ENCODE measurements at places on chromosomes 12 and 14.
A peak's percentile ranks its signal among the peaks of the same experiment; 100 is the strongest.

DNA sequence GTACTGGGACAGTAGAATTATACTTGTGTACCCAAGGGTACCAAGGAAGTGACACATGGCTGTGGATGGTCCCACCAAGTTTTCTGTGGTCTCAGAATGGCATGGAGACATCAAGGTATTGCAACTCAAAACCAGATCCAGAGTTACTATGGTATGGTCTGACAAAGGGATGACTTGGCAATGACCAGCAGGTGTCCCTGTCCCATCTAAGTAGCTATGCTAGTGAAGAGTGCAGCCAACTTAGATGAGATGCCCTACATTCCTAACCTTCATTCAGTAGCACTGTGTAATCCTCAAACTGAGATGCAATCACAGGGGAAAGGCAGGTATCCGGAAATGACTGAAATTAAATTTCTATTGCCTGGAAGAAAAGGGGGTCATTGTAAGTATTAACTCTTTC lies 188.7 kb upstream of the TMEM260 start:
- DNase-seq, result no peak

DNA sequence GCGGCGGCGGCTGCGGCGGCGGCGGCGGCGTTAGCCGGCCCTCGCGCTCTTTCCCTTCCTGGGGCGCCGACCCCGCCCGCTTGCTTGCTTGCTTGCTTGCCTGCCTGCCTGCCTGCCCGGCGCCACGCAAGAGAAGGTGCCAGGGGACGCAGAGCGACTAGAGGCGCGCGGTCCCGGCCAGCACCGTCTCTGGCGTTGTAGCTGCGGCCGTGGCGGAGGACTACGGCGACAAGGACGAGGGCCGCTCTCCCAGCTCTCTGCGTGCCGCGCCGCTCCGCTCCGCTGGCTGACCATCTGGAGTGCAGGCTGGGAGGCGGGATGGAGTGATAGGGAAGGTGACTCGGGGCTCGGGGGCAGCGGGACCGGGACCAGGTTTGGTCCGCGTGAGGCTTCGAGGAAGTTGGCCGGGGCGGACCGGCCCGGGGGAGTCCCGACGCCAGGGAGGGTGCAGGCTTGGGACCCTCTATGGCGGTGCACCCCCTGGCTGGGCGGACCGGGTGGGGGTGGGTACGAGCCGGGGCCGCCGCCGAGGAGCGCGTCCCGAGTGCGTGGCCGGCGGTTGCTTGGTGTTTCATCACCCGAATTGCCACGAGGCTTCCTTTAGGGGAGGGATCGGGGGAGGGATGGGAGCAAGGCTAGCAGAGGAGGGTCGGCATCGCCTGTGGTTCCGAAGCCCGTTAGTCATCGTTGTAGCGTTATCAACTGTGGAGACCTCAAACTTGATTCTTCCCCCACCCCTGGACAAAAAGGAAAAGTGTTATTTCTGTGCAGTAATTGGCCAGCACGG lies 471 bp downstream of the XPOT start:
- peak; percentile 72 for DNase-seq

- DNase-seq, result peak; percentile 91
Observed at GRCh38 chr14:55556929-55557623, 22.9 kb upstream of the KTN1 start.

DNA sequence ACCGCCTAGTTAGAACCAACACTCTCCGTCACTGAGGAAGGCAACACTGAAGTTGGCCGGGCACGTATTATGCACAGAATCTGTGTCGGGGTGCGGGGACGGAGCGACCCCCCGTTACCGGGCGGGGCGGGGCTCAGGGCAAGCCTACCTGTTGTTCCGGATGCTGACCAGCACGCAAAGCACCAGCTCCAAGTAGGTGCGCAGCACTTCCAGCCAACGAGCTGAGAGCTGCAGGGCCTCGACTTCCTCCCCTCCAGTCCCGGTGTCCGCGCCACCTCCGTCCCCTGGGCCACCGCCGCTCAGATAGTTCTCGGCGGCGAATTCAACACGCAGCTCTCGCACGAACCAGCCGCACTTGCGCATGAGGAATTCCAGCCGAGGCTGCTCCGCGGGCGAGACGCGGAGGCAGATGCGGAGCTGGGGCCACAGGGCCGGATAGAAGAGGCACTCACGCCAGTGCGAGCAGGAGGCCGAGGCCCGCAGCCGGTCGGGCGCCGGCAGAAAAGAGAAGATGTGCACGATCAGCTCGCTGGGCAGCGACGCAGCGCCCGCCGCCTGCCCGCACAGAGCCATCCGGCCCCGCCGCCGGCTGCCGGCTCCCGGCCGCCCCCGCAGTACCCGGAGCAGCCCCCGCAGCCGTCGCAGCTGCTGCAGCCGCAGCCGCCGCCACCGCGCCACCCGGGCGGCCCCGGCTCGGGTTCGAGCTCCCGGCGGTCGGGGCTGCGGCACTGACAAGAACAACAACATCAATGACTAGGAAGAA lies 636 bp downstream of the FBXO33 start:
- no peak for DNase-seq

DNA sequence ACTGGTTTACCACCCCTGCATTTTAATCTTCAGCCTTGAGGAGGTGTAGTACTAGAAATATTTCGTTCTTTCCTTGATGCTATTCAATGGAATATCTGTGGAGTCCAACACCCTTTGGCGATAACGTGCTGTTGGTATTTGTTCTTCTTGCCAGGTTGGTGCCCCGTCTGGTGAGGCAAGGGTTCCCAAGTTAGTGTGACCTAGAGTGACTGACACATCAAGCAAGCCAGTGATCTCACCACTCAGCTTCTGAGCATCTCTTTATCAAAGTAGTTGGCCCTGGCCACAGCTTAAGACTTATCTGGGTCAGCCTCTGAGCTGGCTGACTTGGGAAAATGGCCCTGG lies 60.2 kb downstream of the PLXNC1 start:
- DNase-seq, result no peak

DNA sequence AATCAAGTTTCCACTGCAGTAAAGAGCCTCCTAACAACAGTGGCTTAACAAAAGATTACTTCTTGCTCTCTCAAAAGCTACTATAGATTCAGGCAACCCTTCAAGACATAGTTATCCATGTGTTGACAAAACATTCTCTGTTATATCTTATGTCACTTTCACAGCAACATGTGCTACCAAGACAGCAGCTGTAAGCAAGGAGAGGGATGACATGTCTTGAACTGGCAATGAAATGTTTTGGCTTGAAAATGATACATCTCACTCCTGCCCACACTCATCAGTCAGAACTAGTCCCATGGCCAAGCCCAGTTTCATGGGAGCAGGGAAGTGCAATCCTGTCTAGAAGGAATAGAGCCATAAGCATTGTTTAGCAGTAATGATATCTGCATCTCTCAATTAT lies 10.7 kb upstream of the GRIN2B start:
- no peak for DNase-seq

DNA sequence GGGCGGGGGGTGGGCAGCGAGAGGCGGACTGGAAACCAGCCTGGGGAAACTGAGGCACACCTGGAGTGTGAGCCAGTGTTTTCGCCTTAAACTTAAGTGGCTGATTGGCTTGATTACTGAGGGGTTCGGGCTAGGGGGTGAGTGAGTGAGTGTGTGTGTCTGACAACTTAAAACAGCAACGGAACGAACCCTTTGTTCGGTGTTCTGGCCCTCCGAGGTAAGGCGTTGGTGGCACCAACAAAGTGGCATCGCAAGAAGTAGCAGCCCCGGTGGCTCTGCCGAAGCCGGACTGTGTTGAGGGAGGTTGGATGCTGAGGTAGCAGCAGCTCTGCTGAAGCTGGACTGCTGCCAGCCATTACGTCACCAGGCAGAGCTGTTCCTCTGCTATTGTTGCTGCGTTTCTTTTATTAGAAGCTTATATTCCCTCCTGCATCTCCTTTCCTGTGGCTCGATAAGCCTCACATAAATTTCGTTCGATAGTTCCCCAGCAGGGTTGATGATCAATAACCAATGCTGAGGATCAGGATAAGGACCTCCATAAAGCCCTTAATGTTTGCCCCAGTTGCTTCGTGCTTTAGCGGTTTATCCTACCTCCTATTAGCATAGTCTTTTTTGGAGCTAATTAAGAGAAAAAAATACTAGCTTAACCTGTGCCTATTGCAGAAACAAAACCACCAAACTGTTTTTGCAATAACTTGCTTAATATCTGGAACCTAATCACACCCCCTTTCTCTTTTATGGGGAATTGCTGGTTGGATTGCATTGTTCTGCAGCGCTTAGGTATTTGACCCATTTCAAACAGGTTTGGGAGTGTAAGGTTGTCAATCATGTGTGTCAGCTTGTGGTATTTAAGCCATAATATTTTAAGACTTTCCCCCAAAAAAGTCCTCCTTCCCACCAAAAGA lies 1.3 kb downstream of the GPR137C start:
- peak; percentile 78 for DNase-seq

DNA sequence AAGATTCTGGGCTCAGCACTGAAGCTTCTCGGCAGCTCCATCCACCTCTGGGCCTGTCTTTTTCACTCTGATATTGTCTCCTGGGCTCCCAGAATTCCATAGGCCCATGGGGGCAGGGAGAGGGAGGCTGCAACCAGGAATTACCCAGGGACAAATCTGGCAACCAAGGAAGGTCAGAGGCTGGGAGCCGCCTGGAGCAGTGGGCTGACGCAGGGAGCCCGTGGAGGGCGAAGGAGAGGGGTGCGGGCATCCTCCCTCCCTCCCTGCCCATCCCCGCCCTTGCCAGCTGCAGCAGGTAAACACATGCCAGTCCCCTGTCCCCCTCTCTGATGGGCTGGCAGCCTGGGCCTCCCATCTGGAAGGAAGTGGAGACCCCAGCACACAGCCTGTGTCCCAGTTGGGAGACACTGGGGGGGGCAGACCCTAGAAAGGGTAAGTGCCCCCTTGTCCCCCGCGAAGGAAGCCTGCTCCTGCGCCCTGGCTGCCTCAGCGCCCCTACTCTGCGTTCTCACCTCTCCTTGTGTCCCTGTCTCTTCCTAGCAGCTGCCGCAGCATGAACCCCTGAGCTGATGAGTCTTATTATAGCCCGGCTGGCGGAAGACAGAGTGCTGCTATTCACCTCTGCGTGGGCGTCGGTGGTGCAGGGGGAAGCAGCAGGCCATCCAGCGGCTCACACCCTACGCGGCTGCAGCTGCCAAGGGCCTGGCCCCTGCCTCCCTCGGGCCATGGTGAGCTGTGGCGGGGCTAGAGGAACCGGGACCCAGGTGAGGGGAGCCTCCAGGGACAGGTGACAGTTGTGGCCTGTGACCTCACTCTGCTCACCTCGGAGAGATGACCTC lies 6.7 kb downstream of the LRTM2 start:
- DNase-seq, result no peak

DNA sequence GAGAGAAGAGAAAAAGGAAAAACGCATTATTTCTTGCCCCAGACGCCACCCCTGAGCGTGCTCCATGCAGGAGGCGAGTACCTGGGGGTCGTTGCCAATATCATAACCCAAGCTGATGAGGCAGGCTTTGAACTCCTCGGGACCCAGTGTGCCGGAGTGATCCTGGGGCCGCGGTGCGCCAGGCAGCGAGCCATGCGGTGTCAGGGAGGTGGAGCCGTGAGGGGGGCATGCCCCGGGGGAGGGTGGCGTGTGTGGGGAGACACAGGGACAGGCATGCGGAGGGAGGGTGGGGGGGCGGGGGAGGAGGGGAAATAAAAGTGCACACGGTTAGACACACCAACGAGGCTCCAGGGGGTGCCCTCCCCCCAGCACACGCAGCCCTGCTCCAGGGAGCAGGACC lies 86.0 kb upstream of the ZFP36L1 start:
- DNase-seq, result no peak

DNA sequence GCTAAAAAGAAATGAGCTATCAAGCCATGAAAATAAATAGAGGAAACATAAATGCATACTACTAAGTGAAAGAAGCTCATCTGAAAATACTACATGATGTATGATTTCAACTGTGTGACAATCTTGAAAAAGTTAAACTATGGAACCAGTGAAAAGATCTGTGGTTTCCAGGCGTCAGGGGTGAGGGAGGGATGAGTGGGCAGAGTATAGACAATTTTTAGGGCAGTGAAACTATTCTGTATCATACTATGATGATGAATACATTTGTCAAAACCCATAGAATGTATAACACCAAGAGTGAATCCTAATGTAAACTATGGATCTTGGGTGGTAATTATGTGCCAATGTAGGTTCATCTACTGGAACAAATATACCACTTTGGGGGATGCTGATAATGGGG lies 21.3 kb downstream of the SPX start:
- no peak for DNase-seq

GRCh38 chr14:44135972-44136371 lies 371.1 kb downstream of the FSCB start:
- no peak for DNase-seq

DNA sequence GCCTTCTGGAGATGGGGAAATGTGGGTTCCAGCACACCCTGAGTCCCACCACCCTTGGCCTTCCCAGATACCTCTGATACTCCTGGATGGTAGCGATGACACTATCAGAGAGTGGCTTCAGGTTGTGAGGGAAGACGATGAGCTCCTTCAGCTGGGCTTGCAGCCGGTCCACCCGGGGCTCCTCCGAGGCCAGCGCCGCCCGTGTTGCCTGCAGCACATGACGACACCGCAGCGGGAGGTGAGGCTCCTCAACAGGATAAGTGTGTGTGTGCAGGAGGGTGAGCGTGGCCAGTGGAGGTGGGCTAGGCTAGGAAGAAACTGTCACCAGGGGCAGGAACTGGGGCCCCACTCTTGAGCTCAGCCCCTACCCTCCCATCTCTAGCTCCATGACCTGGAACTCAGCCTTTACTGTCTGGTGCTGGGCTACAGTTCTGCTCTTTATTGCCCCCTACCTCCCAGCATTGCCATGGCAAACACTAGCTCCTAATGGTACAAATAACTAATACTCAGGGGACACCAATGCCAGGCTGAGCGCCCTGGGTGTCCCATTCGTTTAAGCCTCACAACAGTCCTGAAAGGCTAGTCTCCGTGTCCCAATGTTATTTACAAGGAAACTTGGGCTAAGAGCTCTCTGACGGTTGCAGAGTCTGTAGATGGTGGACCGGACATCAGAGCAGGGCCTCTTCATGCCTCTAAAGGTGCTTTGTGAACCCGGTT lies 64.1 kb downstream of the SYNE3 start:
- DNase-seq, result no peak

- DNase-seq, result no peak
Observed at GRCh38 chr12:75888874-75889613, 142.5 kb downstream of the PHLDA1 start.

GRCh38 chr12:59587710-59588109 lies 8.1 kb upstream of the SLC16A7 start:
- DNase-seq, result no peak

GRCh38 chr12:113260636-113261300 lies 39.5 kb downstream of the TPCN1 start:
- DNase-seq, result no peak

- DNase-seq, result no peak
Observed at GRCh38 chr12:52585946-52586345, 12.3 kb upstream of the KRT74 start.

Data from skeletal muscle cell (primary cell).